Renal pelvis (tissue), 12 donors: ENCODE measurements at places on chromosomes 13 and 19. TPM values are rescaled to one million over a fixed set of nuclear protein-coding genes. Genes with fewer than 3 reads are reported as not detected.

- DNase-seq = no peak
These were observed 44.7 kb downstream of the EFNB2 start for GRCh38 chr13:106490569-106491321.

The FLT1 gene
- 37.2 TPM for polyA plus RNA-seq

- no peak for DNase-seq
These were observed 109.8 kb downstream of the SLC10A2 start for GRCh38 chr13:102956449-102956848.

DNA sequence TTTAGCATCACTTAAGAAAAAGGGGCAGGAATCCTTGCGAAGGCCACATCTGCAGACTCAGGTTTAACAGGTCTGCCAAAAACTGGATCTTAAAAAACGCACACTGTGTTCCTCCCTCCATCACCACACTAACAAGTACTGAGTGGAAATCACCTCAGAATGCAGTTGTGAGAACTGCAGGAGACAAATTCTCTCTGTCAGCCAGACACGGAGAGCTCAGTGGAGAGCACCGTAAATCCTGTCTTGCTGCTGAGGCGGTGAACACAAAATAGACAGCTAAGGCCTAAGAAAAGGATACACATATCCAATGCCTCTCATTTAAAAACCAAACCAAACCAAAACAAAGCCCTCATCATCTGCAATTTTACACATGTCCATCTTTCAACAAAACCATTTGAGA is 1287.6 kb downstream of the EFNB2 start:
- DNase-seq = no peak
